ENCODE measurements at places on chromosomes 3 and 15. TPM values are rescaled to one million over a fixed set of nuclear protein-coding genes. Genes with fewer than 3 reads are reported as not detected.
A peak's percentile ranks its signal among the peaks of the same experiment; 100 is the strongest.

DNA sequence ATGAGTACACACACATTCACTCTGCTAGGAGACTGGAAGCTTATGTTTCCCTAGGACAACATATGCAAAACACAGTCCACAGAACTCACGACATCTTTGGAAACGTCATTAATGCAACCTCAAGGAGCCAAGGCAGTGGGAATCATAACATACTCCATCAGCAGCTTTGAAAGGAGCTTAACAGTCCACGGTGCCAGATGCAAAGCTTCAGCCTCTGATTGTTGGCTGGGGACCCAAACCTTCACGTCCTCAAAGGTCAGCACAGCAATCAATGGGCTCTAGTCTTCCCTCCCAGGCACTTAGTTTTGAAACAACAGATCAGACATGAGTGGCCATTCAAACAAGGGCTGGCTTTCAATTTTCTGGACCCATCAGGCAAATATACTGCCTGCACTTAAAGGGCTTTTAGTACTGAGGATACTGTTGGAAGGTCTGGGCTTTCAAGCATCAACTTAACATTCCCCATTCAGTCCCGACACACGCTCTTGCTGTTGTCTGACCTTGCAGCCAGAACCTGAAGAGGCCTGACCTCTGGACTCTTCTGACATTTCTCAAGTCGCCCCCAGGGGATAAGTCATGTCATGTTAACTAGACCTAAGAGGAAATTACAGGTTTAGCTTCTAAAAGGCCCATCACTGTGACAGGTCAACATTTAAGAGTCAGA, 223.0 kb downstream of the PDZRN3 start:
- DNase-seq, result no peak

DNA sequence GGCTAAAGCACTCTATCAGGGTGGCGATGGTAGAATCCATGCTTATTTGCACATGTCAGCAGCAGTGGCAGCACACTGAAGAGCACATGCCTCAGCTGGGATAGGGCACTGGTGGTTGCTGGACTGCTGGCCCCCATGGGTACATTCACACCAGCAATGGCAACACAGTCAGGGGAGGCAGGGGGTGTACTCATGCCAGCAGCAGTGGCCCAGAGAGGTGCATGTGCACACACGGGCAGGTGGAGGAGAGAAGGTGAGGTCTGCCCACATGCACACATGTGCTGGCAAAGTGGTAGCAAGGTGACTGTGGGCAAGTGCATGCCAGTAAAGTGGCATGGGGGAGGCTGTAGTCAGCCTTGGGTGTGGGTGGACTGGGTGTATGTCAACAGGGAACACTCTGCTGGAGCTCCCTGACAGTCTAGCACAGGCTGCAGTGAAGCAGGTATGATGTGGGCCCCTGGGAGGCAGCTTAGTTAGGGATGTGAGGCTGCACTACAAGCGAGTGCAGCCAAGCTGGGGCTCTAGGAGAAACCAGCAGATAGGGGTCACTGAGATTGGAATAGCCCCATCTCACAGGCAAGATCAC, 53.9 kb upstream of the NPAP1 start:
- peak; percentile 86 for DNase-seq

- peak; percentile 90 for DNase-seq
These were observed 1.7 kb upstream of the RBP2 start for GRCh38 chr3:139477710-139478640.

GRCh38 chr3:148955544-148956346, 35.6 kb upstream of the GYG1 start:
- DNase-seq, result no peak

GRCh38 chr3:187744169-187745151, 808 bp downstream of the BCL6 start:
- DNase-seq, result no peak

DNA sequence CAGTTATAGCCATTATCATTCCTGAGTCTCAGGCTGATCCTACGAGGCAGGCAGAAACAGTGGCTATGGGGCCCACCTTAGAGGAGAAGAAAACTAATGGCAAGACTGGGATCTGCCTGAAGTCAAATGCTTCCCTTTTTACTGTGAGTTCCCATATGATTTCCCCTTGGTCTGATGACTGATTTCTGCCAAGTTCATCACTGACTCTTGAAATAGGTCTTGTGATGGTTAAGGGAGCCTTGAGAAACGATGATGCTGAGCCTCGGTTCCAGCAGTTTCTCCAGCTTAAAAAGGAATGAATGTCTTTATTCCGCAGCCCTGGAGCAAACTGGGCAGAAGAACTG, 29.4 kb upstream of the LDHAL6B start:
- DNase-seq, result no peak

DNA sequence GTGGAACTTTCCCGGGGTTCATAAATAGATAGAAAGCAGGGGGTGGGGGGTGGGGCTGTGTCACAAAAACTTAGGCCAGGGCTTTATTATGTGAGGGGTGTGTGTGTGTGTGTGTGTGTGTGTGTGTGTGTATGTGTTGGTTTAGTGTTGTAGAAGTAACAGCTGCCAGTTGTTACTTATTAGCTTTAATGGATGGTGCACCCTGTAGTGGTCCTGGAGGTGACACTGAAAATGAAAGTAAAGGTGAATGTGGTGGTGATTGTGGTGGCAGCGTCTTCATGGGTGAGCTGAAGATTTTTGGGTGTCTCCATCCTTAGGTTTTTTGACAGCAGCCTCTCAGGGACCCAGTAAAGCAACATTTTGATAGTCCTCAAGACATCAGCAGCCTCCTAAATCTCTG, 449.9 kb downstream of the PDCD6IP start:
- DNase-seq, result no peak

DNA sequence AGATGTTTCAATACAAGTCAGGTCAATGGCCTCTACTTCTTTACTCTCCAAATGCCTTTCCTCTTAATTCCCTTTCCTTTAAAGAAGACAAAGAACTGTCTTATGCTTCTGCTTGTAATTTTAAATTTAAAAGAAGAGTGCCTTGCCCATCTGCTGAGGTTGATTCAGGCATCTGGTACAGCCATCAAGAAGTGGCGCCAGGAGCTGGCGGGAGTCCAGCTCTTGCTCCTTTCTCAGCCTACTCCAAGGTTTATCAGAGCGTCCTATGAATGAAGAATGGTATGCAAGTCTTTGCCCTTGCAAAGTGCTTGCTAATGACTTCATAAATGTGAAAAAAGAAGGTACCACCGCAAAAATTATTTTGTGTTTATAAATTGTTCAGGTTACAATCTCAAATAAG, 294.6 kb upstream of the TGFBR2 start:
- no peak for DNase-seq

- DNase-seq, result no peak
These were observed 21.8 kb downstream of the FBXO22 start for GRCh38 chr15:75925440-75925839.

DNA sequence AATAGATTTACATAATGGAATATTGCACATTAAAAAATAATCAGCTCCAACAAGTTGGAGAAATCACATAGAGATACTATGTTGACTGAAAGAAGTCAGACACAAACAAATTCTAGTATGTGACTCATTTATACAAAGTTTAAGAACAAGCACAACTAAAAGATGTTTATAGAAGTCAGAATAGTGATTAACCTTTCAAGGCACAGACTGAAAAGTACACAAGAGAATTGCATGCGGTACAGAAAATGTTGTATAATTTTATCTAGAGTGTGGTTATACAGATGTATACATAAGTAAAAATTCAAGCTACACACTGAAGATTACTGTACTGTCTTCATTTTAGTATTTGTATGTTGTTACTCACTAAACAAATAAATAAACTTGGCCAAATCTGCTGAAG, 19.3 kb upstream of the ATOSA start:
- no peak for DNase-seq

GRCh38 chr3:101202640-101203039, 117.7 kb downstream of the IMPG2 start:
- DNase-seq, result no peak

DNA sequence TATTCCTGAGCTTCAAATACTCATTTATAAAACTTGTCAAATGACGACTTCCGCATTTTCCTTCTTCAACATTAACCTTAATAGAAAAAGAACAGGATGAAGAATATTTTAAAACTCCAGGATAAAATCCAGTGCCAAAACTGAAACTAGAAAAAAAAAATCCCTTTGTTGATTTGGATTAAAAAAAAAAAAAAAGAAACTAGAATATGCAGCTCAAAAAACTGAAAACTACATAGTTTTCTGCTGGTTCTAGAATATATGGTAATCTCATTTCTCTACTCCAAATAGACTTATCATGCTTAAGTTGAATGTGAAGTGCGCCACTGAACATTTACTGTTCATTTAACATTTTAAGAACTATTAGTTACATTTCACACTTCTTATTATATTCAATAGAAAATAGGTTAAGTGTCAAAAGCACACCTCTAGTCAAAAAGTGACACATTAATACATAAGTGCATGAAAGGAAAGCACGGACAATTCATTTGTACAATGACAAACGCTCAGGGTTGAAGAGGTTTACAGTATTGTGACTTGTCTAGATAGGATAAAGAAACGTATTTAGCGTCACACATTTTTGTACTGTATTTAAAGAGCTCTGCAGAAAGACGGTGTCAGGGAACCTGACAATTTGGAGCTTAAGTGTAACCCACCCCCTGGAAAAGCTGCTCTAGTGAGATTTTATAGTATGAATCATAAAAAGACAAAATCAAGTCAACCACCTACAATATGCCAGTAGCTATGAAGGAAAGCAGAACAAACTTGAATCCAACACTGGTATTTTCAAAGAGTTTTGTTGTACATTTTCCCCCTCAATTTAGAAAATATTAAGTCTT, 5.8 kb downstream of the TRA2B start:
- DNase-seq, result no peak

GRCh38 chr3:133208184-133208583, 170.0 kb downstream of the TMEM108 start:
- no peak for DNase-seq

GRCh38 chr3:182983876-182984275, 3.5 kb upstream of the DCUN1D1 start:
- no peak for DNase-seq

GRCh38 chr3:29420106-29420505, 139.2 kb downstream of the RBMS3 start:
- DNase-seq, result no peak

DNA sequence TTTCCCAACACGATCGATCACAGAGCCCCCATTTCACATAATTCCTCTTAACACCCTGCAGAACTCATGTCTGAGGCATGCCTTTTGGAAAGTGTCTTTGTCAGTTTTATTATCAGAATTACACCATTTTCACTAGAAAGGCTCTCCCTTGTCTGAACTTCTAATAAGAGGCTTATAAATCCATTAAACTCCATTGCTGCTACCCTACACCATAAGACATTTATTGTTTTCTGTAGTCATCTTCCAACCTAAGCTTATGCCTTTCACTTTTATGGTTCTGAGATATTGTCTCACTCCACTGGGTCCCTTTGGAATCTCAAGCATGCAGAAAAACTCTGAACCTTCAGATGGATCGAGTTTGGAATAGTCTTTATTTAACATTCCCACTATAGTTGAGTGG, 50.2 kb upstream of the TPM1 start:
- no peak for DNase-seq

DNA sequence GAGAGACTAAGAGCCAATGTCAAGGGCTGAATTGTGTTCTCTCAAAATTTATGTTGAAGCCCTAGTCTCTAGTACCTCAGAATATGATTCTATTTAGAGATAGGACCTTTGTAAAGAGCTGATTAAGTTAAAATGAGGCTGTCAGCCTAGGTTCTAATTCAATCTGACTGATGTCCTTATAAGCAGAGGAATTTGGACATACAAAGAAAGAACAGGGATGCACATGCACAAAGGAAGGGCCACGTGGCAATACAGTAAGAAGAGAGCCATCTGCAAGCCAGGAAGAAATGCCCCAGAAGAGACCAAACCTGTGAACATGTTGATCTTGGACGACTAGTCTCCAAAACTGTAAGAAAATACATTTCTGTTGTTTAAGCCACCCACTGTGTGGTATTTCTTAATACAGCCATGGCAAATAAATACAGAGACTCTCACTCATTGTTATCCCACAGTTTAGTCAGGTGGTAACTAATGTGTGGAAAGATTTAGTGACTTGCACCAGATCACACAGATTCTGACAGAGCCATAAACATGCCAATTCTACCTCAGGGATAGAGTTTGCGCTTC, 652.2 kb downstream of the NAALADL2 start:
- no peak for DNase-seq

GRCh38 chr3:99393961-99394360, 244.4 kb upstream of the COL8A1 start:
- no peak for DNase-seq

DNA sequence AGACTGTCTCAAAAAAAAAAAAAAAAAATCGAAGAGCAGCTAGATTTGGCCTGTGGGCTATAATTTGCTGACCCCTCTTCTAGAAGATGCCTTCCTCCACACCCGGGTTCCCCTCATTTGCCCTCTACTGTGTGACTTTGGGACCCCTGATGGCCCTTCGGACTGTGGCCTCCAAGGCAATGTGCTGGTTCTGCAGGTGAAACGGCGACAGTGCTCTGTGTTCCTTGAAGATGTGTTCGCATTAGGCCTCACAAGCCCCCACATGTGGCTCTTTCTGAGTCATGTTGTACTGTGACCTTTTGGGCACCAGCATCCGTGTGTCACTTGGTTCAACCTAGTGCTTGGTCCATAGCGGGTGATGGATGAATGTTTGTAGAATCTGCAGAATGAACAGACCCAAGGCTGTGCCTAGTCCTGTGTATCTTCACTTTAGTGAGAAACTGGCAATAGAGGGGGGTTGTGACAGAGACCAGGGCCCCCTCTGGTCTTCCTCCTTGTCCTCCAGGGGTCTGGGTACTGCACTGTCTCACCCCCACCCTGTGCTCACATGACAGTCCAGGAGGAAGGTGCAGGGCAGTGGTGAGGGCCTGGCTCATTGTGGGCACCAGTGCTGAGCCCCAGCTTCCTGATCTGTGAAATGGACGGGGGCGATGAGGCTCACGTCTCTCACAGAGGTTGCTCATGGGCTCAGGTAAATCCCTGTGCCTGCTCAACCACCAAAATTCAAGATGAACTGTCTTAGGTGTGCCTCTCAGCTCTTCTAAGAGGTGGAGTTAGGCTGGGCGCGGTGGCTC, 22.7 kb downstream of the GOLGA6L2 start:
- no peak for DNase-seq

CAMK2N2 gene
- not detected for total RNA-seq

BSN gene
- 1.7 TPM for total RNA-seq

ATG7 gene
- 30.0 TPM for total RNA-seq

PAK6 gene
- not detected for total RNA-seq

SLC28A1 gene
- not detected for total RNA-seq

LYZL4 gene
- not detected for total RNA-seq

ZNF501 gene
- total RNA-seq, result 7.2 TPM

DOCK3 gene
- 10.6 TPM for total RNA-seq

KNL1 gene
- total RNA-seq, result 0.63 TPM

ENTPD3 gene
- total RNA-seq, result 1.7 TPM

KBTBD8 gene
- 3.3 TPM for total RNA-seq

OIP5 gene
- 0.39 TPM for total RNA-seq

FMN1 gene
- total RNA-seq, result 10.9 TPM

HTR3E gene
- not detected for total RNA-seq

GPR149 gene
- not detected for total RNA-seq

RBP2 gene
- not detected for total RNA-seq
